RPMI7951 (cell line): ENCODE measurements at places on chromosomes 2 and 18. TPM values are rescaled to one million over a fixed set of nuclear protein-coding genes. Genes with fewer than 3 reads are reported as not detected.

Gene NPHP1
- total RNA-seq = 9.6 and 12.8 TPM in 2 replicates

Gene FAM237A
- total RNA-seq = not detected in 2 replicates

Gene C2orf81
- 1.2 and 1.3 TPM in 2 replicates for total RNA-seq

Gene TFPI
- total RNA-seq = 57.2 and 73.3 TPM in 2 replicates

Gene NT5DC4
- total RNA-seq = not detected in 2 replicates

Gene NPPC
- 0.59 TPM in 1 of 2 replicates, not detected in the other for total RNA-seq

Gene RGPD3
- 0.12 and 0.20 TPM in 2 replicates for total RNA-seq

Gene RASGRP3
- total RNA-seq = 13.4 and 18.4 TPM in 2 replicates
